ENCODE measurements at places on chromosomes 1 and 21.
A peak's percentile ranks its signal among the peaks of the same experiment; 100 is the strongest.

DNA sequence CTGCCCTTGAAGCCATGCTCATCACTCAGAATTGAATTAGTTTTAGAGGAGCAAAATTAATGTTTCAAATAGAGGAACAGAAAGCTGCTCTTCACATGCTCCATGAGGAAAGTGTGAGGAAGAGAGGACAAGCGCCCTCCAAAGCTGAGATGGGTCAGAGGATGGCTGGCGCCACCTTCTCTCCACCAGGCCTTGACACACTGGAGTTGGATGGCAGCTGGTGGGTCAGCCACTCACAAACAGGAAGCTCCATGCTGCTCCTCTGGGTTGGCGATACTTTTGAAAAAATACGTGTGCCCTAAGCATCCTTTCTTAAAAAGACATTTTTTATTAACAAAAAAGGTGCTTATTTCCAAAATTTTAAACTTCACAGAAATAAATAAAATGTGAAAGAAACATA is 3.1 kb upstream of the CD2 start:
- no peak for DNase-seq

GRCh38 chr21:38219049-38219628 is 37.7 kb upstream of the KCNJ15 start:
- peak; percentile 86 for DNase-seq

DNA sequence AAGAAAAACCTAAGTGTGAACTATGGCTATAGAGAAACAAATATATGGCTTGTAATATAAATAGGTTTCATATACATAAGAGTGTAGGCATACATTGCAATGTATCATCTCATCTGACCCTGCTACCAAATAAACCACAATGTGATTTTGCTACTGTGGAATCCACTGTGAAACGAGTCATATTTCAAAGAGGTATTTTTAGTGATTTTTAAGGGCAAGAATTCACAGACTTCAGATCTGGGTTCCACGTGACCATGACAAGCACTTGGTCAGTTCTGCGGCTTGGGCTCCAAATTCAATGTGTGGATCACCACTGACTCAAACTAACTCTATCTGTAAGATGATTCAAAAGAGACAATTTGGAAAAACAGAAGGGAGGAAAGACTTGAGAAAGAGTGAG is 147.0 kb upstream of the ERG start:
- peak; percentile 65 for DNase-seq

DNA sequence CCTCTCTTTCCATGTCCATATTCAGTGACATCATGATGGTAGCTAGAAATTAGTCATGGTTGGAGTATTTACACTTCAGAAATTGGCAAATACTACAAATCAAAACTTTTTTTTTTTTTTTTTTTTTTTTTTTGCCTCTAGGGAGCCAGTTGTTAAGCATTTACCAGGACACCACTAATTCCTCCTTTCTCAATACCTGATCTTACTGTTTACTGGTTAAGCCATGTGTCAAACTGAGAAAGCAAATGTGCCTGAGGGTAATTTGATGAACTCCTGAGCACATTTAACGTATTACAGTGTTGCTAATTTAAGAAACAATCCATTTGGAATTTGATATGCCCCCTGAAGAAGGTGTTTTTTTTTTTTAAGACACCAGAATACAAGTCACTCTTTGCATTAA is 94.4 kb downstream of the DNM3 start:
- DNase-seq: no peak

DNA sequence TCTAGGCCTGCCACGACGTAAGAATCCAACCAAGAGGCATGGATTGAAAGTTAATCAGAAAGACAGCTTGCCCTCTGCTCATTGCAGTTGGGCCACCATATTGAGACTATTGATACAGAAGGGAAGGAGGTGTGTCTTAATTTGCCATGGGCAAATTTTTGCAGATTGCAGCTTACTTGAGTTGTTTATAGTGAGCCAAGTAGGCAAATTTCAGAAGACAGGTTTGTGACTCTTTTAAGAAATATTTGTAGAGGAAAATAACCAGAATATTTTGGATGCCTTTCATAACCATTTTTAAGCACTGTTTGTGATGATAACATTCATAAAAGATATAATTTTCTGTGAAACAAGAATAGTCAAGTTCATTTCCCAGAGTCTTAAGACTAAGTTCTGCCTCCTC is 74.1 kb downstream of the PRDM2 start:
- DNase-seq: peak; percentile 20

DNA sequence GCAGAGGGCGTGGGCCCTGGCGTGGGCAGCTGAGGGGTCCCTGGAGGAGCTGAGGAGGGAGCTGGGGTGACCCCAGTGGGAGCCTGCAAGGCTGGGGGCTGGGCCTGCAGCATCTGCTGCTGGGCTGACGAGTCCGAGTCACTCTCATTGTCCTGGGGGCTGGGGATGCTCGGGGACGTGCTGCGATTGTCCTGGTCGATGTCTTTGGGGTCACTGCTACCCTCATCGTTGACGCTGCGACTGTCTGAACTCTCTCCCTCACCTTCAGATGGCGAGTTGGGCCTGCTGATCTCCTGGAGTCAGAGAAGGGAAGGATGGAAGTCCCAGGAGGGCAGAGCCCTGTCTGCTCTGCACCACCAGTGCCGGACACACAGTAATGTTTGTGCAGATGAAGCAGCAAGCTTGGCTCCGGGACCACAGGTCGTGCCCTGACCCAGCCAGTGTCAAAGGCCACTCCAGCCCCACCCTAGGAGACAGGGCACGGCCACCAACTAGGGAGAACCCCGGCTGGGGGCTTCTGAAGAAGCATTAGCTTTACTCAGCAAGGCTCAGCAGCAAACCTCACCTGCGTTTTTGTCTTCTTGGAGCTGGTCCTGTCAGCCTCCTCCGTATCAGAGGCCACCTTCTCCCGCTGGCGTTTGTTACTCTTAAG is 43.4 kb downstream of the SLC45A1 start:
- DNase-seq: no peak

DNA sequence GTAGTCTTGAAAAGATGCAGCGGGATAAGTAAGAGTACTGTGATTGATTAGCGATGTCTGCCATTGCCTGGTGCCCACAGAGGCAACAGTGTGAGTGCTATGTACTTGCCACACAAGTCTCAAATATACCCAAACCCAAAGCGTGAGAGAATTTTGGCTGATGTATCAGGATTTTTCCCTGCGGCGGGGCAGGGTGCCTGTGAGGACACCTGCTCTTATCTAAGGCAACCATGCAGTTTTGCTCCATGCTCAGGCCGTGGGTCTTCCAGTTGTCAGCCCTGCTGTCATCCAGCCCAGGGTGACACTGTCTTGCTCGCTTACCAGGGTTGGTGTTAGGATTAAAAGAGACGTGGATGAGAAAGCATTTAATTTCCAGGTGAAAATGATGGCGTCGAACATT is 202.7 kb downstream of the PTPRU start:
- no peak for DNase-seq

DNA sequence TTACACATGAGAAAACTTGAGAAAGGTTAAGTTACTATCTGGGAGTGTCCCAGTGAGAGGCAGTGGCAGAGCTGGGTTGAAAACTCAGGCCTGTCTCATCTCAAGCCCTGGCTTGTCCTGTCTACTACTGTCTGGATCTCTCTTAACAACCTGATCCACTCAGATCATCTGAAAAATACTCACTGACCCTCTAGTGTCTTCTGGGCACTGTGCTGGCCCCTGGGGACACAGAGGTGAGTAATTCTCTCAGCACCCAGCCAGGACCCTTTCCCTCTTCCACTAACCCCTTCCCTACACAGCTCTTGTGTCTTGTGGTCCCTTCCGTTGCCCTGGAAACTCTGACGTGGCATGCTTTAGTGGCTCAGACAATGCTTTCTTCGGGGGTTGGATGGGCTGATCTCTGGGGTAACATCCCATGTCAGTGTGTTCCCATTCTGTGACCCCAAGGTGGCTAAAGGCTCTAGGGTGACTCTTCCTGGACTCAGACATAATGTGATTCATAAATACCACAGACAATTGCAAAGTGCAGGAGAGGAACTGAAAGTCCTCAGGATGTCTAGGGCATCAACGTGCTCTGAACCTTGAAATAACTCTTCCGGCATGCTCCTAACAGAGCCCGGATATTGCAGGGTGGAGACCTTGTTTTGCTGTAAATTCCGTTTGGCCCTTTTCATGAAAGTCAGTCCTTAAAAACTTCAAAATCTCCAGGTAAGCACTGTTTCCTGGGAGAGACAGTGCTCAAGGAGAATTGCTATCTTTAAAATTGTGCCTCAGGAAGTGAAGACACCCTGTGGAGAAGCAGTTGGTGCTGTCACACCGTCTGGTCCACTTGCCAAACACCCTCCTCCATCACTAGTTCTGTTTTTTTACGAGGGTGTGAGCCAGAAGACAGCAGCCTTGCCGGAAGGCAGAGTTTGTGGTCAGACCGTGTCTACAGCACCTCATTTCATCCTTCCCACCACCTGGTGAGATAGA is 4.0 kb downstream of the SHISAL2A start:
- no peak for DNase-seq

DNA sequence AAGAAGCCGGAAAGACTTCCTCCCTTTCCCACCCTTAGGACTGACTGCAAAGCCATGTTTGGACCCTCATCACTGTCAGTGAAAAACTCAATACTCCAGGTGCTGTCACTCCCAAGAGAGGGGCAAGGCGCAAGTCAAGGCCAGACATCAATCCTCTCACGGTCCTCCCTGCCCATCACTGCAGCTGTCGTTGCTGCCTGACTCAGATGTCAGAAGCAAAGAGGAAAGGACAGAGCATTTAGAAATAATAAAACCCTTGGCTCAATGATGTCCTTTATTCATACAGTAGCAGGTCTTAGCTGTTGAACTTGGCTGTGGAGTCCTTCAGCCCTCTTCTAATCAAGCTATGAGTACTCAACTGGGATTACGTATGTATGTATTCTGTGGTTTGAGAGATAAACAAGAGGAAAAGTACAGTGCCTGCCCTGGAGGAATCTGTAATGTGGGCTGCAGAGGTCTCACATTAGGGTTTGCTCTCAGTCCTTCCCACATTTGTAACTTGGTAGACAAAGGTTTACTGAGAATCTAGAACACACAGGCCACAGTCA is 13.5 kb downstream of the SUSD4 start:
- DNase-seq: no peak

DNA sequence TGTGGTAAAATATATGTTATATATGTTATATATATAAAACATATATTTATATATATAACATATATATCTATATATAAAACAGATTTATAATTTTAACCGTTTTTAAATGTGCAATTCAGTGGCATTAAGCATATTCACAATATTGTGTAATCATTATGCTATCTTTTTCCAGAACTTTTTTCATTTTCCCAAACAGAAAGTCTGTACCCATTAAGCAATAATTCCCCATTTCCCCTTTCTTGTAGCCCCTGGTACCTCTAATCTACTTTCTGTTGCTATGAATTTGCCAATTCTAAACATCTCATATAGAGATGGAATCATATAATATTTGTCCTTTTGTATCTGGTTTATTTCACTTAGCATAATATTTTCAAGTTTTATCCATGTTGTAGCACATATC is 10.7 kb upstream of the ARHGEF11 start:
- DNase-seq: no peak

- DNase-seq: no peak
Measured at GRCh38 chr1:104929280-104929679, 1179.6 kb downstream of the AMY1C start.

DNA sequence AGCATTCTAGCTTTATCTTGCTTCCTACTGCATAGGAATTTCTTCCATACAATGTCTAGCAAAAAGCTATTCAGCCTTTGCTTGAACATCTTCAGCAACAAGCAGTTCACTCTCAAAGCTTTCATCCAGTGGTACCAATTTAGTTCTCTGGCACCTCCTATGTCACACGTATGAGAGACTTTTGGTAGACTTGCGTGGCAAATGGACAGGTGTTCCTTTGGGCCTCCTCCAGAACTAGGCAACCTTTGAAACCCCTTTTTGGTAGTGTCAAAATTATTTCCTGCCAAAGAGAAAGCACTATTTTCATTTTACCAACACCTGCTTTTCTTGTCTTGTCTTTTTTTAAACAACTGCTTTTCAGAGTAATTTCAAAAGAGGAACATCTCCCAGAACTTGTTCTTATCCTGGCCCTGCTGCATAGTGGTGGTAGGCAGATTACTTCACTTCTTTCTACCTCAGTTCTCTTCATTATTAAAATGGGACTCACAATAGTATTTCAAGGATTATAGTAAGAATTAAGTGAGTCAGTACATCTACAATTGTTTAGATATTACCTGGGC is 122.4 kb downstream of the MAST2 start:
- no peak for DNase-seq

DNA sequence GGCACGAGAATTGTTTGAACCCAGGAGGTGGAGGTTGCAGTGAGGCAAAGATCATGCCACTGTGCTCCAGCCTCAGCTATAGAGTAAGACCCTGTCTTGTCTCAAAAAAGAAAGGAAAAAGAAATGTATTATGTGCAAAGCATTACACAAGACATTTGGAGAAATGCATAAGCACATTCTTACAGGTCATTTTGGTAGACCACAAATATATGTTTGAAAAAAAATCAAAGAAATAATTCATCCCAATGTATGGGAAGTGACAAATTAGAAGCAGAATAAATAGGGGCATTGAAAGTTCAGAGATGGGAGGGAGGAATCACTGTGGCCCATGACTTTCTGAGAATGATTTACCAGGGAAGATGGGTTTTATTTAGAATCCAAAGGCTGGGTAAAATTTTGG is 283.5 kb upstream of the ADAMTS5 start:
- no peak for DNase-seq

DNA sequence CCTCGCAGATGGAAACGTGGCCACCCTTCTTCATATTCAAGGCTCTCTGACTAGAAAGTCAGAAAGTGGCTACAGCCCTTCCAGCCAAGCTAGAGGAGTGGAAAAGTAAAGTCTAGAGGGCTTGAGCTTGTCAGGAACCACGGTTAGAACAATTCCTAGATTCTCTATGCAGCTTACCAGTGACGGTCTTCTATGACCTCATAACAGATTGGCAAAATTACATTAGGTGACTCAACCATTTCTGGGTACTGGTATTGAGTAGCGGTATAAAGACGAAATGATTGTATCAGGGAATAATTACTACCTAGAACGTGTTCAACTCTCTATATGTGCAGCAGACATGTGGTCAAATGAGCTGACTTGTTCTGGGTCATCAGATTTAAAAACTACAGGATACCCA is 155.0 kb upstream of the RUNX1 start:
- no peak for DNase-seq

GRCh38 chr1:115949156-115949555 is 27.2 kb upstream of the SLC22A15 start:
- DNase-seq: peak; percentile 2

- DNase-seq: no peak
Measured at GRCh38 chr1:246364415-246364941, 142.6 kb downstream of the SMYD3 start.

- DNase-seq: no peak
Measured at GRCh38 chr1:182268669-182269068, 122.9 kb downstream of the GLUL start.

- DNase-seq: no peak
Measured at GRCh38 chr1:44260792-44261170, 47.5 kb downstream of the DMAP1 start.
